Daoy (cell line): ENCODE measurements at places on chromosomes 12 and 14.

DNA sequence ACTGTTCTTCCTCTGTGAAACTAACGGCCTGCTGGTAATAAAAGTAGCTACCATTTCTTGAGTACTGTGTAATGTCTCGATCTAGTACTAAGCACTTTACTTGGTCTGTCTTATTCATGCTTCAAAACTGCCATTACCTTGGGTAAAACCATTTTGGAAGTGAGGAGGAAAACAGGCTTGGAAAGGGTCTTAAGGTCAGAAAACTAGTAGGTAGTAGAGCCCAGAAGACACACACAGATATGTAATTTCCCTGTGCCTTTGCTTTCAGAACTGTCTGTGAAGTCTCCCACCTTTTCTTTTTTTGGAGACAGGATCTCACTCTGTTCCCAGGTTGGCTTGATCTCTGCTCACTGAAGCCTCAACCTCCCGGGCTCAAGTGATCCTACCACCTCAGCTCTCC is 3.4 kb upstream of the DDX55 start:
- no peak for DNase-seq

- peak; percentile 72 for DNase-seq
These were observed 36.4 kb upstream of the PRIMA1 start for GRCh38 chr14:93824518-93825234.

- no peak for DNase-seq
These were observed 147.6 kb downstream of the BRMS1L start for GRCh38 chr14:35973770-35974169.

GRCh38 chr12:5944688-5945070 is 380 bp downstream of the ANO2 start:
- no peak for DNase-seq

GRCh38 chr14:74508844-74509428 is 15.4 kb downstream of the ISCA2 start:
- no peak for DNase-seq

- DNase-seq = no peak
These were observed 166.3 kb upstream of the DAAM1 start for GRCh38 chr14:59022144-59022543.

GRCh38 chr12:120394483-120395367 is 25.8 kb upstream of the MSI1 start:
- DNase-seq = no peak

GRCh38 chr12:132665149-132665491 is 22.0 kb downstream of the POLE start:
- no peak for DNase-seq

GRCh38 chr14:89251061-89251460 is 166.0 kb downstream of the FOXN3 start:
- no peak for DNase-seq

DNA sequence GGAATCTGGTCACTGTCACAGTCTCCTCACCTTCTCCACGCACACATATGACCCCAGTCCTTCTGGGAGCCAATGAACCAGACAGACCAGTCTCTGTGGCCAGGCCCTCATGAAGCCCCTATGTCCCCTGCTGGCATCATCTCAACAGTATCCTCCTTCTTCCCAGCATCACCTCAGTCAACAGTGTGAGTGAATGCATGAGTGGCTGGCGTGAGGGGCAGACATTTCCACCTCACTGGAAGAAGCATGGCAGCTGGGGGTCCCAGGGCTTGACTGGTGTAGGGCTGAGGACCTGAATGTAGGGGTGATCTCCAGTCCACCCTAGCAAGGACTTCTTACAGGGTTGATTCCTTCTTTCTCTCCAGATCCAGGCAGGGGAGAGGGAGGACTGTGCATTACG is 1.8 kb downstream of the MAP3K12 start:
- DNase-seq = no peak

- DNase-seq = no peak
These were observed 126.7 kb upstream of the AEBP2 start for GRCh38 chr12:19312637-19313036.

DNA sequence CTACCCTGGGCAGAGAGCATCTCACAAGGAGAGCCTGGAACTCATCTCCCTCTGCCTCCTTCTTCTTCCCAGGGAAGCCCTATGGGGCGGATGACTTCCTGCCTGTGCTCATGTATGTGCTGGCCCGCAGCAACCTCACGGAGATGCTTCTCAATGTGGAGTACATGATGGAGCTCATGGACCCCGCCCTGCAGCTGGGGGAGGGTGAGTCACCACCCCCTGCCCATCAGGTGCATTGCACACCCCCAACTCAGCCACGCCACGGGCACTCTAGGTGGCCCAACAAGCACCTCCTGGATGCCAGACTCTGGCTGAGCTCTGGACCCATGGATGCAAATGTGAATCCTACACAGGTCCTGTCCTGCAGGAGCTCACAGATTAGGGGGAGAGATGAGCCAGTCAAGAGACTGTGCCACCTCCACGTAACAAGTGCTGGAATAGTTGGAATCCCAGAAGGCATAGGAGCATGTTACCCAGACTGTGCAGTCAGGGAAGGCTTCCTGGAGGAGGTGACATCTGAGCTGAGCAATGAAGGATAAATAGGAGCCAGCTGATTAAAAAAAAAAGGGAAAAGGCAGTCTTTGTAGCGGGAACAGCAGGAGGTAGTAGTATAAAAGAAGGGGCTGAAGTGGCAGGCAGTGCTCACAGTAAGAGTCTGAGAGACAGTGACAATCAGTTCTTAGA is 71.9 kb downstream of the LGMN start:
- DNase-seq = no peak

DNA sequence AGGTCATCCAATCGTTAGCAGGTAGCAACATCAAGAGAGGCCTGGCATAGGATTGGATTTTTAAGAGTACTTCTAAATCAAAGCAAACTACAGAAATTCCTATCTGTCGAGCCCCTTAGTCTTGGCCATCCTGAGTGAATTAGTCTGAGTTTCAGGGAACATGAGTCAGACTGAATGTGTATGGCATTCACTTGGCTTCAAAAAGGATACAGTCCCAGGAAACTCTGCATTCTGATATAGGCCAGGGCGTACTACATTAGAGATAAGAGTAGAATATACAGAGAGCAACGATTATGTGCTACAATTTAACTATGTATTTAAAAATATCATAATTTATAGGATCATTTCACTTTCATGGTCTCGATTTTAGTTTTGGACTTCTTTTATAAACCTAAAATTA is 242.2 kb downstream of the SOX5 start:
- no peak for DNase-seq

DNA sequence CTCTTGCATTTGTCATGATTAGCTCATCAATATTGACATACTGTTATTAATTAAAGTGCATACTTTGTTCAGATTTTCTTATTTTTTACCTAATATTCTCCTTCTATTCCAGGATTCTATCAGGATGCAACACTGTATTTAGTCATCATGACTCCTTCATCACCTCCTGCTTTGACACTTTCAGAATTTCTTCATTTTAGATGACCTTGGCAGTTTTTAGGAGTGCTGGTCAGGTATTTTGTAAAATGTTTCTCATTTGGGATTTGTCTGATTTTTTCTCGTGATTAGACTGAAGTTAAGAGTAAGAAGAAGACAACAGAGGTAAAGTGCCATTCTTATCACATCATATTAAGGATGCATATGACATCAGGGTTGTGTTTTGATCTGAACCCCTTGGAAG is 167.0 kb upstream of the FOXG1 start:
- no peak for DNase-seq

- no peak for DNase-seq
These were observed 23.1 kb upstream of the IL22 start for GRCh38 chr12:68276402-68276930.

- DNase-seq = peak; percentile 11
These were observed 11.1 kb downstream of the BAG5 start for GRCh38 chr14:103551338-103551762.

GRCh38 chr14:94143239-94143638 is 13.8 kb upstream of the IFI27L2 start:
- DNase-seq = peak; percentile 44

DNA sequence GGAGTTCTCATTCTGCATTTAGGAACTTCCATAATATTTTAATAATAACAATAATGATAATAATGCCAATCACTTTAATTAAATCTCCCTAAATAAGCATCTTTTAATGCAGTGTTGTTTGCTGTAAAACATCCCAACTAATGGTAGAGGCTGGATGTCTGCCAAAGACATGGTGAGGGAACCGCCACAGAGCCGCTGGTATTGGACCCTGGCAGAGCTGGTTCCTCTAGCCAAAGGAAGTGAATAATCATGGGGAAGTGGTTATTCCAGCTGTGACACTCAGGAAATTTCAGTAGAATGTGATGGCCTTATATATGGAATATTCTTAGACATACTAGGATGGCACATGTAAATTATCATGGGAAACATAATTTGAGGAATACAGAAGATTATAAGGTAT is 483.3 kb downstream of the ZFP36L1 start:
- DNase-seq = peak; percentile 82

- DNase-seq = peak; percentile 28
These were observed 80.0 kb downstream of the IFNG-AS1 start for GRCh38 chr12:68069275-68069674.
